Psoas muscle (tissue), 8 donors: ENCODE measurements at places on chromosomes 16 and 17. TPM values are rescaled to one million over a fixed set of nuclear protein-coding genes. Genes with fewer than 3 reads are reported as not detected.

DNA sequence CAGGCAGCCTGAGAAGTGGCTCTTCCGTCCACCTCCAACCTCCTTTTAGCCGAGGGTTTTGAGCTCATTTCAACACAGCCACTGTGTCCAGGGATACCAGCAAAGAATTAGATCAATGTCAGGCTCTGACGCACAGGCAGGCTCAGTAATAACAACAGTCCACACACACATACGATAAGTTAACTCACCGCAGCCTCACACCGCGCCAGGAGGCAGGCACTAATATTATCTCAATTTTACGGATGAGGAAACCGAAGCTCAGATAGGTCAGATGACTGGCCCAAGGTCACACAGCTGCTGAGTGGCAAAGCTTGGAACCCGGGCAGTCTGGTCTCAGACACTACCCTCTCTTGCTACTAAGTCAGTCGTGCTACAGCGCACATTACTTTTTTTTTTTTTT is 22.9 kb downstream of the ABR start:
- DNase-seq, result no peak

GRCh38 chr16:52515068-52515671 is 31.8 kb downstream of the TOX3 start:
- DNase-seq, result no peak

DNA sequence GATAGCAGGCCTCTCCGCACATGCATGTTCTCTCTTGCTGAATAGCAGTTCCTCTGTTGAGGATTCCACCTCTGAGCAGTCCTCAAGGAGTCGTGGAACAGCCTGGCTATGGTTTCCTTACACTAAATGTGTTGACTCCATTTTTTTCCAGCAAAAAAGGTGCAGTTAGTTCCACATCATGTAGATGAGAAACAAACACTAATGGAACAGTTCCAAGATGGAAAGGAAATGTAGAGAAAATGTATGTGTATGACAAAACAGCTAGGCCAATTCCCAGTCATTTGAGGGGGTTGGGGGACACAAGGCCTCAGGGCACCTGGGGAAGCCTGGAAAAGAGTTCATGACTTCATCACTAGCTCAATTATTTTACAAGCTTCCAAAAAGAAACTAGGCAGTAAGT is 90.0 kb downstream of the CFDP1 start:
- no peak for DNase-seq

GRCh38 chr16:4846503-4846900 is 586 bp downstream of the GLYR1 start:
- DNase-seq, result peak; percentile 80

- no peak for DNase-seq
Measured at GRCh38 chr17:32634167-32634566, 147.4 kb downstream of the CDK5R1 start.

DNA sequence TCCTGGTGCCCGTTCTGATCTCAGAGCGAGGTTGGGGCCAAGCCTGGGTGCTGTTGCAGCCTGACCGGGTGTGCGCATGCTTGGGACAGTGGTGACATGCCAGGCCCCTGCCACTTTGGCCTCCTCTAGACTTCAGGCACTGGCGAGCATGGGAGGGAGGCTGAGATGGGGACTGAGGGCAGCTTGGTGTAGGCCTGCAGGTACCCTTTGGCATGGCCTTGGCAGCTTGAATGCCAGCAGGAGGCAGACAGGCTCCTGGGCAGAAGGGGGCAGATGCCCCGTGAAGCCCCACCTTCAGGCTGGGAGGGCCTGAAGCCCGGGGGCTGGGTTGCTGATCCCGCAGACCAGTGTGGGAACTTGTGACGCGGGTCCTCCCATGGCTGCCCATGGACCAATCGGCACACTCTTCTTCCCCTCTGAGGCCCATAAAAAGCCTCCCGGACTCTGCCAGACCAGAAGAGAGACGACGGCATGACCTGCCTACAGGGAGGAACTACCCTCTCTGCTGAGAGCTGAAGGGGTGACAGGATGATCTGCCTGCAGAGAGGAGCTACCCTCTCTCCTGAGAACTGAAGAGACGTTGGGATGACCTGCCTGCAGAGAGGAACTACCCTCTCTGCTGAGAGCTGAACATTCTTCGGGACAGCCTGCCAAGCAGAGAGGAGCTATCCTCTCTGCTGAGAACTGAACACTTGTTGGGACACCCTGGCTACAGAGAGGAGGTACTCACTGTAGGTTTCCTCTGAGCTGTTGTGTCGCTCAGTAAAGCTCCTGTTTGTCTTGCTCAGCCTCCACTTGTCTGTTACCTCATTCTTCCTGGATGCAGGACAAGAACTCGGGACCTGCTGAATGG is 17.5 kb downstream of the RHOT1 start:
- DNase-seq, result no peak

DNA sequence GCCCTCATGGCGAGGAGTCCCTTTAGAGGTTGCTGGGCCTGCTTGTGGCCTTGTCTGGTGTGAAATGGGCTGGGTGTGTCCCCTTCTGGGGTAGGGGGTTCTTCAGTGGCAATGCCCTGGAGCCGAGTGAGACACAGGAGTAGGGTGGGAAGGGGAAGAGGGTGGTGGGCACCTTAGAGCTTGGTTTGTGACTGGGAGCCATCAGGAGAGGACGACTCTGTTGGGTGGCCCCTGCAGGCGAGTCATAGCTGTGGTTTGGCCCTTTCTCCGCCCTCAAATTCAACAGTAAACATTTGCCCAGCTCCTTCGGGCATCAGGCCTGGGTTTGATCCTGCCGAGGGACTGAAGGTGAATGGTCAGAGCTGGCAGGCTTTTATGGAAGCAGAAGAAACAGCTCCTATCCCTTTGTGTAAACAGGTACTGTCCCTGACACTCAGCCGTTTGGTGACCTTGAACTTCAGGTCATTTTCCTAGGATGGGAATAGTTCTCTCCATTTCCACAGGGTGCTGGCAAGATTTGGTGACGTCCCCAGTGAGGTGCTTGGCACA is 2.9 kb downstream of the E4F1 start:
- DNase-seq, result no peak

DNA sequence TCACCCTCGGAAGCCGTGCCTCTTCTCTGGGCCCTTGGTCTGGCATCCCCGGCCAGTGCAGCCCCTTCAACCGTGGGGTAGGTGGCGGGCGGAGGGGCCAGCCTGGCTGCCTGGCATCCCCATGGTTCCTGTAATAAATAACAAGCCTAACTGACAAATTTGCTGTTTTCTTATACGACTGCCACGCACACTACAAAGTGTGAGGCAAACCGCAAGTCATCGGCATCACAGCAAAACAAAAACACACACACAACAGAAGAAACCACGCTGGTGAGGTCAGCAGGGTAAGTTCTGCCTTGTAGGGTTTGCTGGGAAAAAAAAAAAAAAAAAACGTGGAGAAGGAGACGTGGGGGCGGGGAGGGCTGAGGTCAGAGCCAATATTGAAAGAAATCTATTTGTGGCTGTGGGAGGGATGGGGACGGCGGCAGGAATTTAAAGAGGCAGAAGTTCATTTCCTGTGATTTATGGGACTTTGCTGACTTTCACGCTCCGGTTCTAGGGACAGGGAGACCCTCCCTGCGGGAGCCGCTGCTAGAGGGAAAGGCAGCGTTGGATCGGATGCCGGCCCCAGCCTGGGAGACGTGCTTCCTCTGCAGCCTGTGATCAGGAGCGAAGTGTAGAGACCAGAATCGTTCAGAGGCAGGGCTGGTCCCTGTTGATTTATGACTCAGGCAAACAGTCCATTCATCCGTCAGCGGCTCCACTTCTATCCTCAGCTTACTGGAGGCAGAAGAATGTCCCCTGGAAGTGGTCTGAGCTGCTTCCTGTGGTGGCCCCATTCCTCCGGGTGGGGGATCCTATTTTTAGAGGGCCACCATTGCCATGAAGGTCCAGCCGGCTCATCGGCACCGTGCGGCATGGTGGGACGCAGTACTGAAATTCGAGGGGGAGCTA is 162.8 kb downstream of the FOXL1 start:
- DNase-seq, result peak; percentile 45

DNA sequence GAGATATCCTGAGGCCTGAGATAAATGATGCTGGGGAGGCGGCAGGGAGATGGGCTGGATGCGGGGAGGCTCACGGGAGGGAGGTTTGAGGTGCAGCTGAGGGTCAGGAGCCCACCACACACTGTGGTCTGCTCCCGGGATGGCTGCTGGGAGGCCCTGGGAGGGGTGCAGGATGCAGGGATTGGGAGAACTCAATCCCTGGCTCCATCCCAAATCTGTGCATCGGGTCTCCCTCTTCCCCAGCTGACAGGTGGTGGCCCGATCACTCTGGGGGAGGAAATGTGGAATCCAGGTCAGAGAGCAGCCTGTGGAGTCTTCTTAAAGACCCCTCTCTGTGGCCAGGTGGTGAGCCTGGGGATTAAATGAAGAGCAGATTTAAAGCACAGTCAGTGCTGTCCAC is 12.0 kb downstream of the PHB1 start:
- DNase-seq, result no peak

GRCh38 chr16:55622272-55622671 is 33.5 kb upstream of the SLC6A2 start:
- DNase-seq, result no peak

DNA sequence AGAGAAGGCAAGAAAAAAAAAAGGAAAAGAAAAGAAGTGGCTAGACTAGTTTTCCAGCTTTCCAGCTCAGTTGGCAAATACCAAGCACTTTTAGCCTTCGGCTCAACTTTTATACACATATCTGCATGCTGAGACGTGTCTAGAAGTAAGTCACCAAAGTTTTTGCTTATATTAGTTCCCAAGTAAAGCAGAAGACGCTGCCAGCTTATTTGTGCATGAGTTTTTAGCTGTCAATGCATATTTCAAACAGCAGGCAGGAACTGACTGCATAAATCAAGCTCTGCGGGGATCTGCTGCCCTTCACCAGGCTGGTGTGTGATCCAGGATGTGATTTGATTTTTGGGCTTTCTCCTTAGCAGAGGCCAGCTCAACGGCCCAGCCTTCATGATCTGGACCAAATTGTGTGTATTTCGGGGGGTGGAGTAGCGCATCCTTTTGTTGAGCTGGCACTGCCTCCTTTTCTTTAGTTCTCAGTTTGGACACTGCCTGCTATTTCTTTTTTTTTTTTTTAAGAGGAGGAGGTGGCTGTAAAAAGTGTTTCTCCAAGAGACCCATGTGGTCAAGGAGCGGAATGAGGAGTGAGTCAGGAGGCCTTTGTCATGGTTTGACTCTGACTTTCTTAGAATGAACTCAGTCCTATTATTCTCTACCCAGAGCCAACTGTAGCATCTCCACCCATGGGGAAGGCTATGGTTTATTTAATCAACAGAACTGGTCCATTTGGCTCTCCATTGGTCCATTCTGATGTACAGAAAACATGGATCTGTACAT is 162.6 kb upstream of the XYLT1 start:
- DNase-seq, result no peak

- no peak for DNase-seq
Measured at GRCh38 chr16:65763640-65764305, 602.7 kb upstream of the CDH5 start.

DNA sequence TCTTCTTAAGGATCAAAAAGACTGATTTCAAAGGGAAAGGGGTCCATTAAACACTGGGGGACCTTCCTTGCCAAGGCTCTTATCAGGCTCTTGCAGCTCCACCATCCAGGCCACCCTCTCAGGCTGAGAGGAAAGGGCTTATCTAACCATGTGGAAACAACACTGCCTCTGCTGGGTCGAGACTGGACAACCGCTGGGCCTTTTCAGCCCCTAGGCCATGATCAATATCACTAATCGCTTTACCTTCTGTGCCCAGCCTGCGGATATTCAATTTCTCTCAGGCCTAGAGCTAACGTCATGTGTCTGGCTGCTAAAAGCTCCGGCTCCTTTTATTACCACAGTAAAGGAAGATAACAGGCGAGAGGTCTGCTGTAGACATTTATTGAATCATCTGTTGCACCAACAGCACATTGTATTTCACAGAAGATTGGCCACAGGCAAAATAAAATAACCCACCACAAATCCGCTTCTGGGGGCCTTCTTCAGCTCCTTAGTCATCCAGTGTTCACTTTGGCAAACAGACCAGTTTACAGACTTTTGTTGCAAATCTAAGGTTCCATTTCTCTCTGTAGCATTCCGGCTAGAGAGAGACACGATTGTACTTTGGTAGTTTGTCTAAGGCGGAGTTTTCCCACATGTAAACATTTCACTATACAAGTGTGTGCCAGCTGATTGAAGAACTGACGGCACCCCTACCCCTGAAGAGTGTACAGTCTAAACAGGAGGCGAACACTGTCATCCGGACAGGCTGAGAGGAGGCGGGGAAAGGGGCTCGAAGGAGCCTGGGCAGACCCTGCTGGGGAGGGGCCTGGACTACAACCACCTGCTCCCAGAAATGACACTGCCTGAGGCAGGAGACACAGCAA is 13.9 kb downstream of the CYB561 start:
- no peak for DNase-seq

- no peak for DNase-seq
Measured at GRCh38 chr17:44012874-44013273, 1.9 kb downstream of the TMEM101 start.

- DNase-seq, result no peak
Measured at GRCh38 chr16:88045820-88046303, 94.6 kb downstream of the BANP start.

DNA sequence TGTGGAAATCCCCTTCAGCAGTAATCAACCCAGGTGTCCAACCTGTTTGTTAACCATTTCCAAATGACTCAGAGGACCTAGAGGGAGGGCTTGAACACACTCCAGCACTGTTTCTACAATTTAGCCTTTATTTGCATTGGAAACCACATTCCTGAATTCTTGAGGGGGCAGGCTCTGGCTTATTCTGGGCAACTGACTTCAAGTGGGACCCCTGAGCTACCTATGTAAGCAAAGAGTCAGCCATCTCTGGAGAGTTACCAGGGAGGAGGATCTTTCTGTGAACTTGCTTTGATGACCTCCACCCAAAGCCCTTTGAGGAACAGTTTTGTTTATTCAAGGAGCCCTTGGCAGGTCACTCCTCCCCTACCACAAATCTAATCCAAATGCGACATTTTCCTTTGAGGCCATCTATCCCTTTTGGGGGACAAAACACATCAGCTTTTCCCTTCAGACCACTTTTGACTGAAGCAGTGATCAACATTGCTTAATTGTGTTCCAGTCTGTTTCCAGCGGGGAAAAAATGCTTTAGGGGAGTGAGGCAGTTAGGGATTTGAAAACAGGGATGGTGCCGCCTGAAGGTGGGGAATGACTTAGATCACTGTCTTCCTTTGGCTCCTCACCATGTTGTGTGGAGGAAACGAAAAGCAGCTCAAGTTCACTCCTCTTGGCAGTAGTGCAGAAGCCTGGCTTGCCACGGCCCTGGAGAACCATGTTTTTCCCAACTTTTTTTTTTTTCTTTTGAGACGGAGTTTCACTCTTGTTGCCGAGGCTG is 46.2 kb downstream of the TUBD1 start:
- peak; percentile 41 for DNase-seq

DNA sequence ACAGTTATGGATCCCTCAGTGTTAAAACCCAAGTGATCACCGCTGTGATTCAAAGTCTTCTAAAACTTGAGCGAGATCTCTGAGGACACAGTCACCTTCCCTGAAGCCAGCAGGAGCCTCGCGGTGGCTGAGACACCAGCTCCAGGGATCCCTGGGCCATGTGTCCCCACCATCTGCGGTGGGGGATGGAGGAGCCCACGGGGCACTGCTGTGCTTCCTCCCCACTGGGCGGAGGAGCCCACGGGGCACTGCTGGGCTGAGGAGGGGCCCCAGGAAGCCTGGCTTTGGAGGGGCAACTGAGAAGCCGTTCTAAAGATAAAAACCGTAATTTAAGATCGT is 65.7 kb upstream of the METRNL start:
- DNase-seq, result no peak

GRCh38 chr17:7846063-7846735 is 8.7 kb upstream of the TMEM88 start:
- no peak for DNase-seq

- no peak for DNase-seq
Measured at GRCh38 chr17:45876539-45876938, 17.8 kb upstream of the MAPT start.

The TMIGD1 gene
- not detected for total RNA-seq

The ENPP7 gene
- not detected for total RNA-seq

The DNAH9 gene
- total RNA-seq, result not detected

The SHBG gene
- 0.64 TPM for total RNA-seq

The GRB7 gene
- not detected for total RNA-seq
